Hippocampal formation (tissue), 2 donors: ENCODE measurements at places on chromosomes 2 and 18.
A peak's percentile ranks its signal among the peaks of the same experiment; 100 is the strongest.

GRCh38 chr2:197426723-197427603, 7.9 kb downstream of the SF3B1 start:
- DNase-seq = no peak

DNA sequence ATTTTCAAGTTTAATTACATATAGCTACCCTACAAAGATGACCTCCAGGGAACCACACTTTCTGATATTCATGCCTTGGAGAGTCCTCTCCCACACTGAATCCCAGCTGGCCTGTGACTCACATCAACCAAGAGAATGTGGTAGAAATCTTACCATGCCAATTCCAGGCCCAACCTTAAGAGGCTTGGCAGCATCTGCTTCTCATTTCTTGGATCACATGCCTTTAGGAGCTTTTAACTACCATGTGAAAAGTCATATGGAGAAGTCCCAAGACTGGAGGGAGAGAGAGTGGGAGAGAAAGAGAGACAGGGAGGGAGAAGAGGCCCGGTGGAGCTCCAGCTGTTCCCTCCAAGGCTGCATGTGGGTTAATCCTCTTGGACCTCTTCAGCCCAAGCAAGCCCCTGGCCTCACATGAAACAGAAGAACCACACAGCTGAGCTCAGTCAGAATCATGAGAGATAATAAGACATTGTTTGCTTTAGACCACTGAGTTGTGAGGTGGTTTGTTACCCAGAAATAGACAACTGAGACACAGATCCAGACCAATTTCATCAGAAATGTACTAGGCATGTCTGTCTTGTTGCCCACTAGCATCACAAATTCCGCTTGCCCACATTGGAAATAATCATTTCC, 190.7 kb downstream of the MTCL1 start:
- no peak for DNase-seq

DNA sequence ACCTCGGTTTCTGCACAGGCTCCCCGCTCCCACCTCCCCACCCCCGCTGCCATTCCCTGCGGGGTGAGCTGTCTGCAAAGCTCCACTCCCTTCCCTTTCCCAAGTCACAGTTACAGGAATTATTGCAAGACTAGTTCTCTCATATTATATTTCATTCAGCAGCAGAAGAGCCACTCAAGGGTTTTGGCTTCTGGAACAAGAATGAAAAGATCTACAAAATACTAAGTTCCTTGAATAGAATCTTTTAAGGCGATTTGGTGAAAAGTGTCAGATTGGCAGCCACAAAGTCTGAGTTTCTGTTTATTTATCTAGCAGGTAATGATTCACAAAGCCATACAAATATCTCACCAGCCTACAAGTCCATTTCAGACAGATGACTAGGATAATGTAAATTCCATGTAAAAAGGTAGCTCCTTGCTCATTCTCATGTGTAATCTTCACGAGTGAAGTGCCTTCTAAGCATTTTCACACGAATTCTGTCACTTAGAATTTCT, 221.9 kb upstream of the RBBP8 start:
- no peak for DNase-seq

- no peak for DNase-seq
Observed at GRCh38 chr18:41873730-41874129, 81.3 kb upstream of the PIK3C3 start.

DNA sequence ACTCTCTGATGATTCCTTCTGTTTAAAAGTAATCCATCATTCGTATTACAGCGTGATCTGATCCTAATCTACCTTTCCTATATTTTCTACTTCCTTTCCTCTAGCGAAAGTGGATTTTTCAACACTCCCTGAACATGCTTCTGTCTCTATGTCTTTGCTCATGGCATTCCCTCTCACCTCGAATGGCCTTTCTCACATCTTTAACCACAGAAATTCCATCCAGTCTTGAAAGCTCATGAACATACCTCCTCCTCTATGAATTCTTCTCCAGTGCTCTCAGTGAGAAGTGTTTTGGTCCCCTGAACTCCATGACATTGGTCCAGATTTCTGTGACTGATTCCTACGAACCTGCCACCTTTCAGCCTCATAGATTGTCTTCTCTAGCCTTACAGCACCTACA, 323.2 kb downstream of the RAD51AP2 start:
- no peak for DNase-seq

DNA sequence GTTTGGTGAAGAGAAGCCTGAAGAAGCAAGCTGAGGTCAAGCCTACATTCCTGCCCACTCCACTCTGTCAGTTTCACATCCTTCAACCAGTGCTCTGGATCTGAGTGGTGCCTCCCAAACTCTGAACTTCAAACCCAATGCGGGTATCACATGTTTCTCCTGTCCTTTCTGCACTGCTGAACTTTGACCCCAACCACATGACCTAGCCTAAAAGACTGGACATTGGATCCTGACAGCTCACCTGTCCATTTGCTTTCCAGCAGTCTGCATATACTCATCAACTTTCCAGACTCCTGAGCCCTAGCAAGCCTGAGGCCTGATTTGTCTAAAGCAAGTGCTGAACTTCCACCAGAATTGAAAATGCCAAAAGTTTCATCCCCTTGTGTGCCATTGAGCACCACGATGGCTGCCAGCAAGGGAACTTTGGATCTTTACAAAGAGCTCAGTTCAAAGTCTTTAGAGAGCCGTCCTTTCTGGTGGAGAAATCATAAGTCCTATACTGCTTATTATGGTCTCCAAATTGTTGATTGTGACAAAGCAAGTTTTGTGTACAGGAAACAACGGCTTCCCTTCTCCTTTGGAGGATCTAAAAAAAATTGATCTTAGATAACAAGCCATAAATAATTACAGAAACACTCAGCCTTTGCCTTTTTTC, 37.6 kb upstream of the ITGA6 start:
- no peak for DNase-seq

DNA sequence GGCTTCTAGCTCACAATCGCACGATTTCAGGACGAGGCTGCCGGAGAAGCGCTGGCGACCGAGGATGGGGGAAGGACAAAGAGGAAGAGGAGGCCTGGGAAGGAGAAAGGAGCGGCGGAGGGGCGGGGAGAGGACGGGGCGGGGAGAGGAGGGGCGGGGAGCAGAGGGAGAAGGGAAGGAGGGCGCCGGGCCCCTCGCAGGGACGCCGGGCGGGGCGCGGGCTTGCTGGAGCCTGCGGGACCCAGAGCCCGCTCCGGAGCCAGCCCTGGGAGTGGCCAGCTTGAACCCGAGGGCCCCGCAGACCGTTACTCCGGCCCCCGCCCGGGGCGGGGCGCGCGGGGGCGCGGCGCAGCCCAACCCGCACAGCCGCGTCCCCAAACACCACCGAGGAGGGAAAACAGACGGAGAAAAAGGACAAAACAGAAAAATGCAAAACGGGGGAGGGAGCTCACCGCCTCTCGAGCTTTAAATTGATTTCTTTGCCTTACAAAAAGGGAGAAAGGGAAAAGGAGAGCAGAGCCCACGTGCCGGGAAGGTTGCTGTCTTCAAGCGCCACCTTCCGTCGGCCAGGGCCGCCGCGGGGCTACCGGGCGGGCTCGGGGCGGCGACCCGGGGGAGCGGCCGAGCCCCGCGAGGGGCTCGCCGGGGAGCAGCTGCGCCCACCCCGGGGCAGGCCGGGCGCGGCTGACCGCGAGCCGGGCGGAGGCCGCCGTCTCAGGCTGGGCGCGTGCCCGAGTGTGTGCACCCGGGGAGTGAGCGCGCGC, 781 bp upstream of the SOX11 start:
- DNase-seq = no peak

DNA sequence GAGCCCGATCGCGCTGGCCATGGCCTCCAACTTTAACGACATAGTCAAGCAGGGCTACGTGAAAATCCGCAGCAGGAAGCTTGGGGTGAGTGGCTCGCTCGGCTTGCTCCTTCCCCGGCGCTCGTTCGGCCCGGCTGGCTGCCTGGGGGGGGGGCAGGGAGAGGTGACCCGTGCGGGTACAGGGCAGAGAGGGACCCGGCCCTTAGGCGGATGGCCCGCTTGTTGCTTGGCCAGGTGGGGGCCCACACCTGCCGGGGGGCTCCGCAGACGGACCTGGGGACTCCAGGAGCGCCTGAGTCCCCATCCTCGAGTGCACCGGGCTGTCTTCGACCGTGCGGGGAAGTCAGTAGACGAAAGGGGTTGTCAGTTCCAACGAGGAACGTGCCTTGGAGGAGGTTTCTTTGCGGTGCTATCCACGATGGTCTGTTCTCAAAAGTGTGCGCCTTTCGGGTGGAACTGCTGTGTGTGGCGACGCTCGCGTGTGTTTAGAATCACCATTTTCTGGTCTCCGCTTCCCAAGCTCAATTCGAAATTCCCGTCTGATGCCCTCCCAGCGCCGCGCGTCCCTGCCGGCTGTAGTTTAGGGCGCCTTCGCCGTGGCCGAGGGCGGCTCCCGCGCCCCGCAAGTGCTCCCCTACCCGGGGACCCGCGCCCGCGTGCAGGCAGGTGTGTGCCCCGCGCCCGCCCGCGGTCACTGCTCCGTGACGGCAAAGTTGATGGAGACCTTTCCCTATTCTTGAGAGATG, 711 bp downstream of the DOK6 start:
- DNase-seq = peak; percentile 11

DNA sequence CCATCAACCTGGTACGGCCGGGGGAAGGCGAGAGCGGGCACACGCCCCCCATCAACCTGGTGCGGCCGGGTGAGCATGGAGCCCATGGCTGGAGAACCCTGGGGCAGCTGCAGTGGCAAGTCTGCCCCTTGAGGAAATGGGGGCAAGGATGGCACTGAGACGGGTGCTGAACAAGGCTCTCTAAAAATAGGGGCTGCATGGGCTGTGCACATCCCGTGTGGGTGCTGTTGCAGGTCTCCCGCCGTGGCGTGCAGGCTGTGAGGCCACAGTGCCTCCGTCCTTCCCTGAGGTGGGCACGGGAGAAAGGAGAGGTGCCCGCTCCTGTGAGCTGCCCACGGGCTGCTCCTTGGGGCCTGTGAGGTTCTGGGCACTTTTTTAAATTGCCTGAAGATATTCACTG, 99.2 kb downstream of the NFATC1 start:
- no peak for DNase-seq

DNA sequence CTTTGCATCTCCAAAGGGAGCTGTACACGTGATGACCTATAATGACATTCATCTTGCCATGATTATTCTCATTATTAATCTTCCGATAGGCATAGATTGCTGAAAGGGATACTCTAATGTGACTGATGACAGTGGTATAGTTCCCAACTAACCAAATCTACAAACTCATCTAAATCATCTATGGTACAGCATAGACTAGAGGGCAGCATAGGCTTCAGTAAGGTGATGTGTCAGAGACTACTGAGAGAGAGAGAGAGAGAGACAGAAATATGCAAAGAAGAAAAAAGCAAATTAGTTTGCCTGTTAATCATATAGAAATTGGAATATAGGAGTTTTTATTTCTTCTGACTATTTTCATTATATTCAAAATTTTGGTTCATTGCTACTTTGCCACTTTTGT, 89.3 kb downstream of the CSRNP3 start:
- no peak for DNase-seq

- no peak for DNase-seq
Observed at GRCh38 chr2:99850084-99850710, 292.2 kb downstream of the AFF3 start.

DNA sequence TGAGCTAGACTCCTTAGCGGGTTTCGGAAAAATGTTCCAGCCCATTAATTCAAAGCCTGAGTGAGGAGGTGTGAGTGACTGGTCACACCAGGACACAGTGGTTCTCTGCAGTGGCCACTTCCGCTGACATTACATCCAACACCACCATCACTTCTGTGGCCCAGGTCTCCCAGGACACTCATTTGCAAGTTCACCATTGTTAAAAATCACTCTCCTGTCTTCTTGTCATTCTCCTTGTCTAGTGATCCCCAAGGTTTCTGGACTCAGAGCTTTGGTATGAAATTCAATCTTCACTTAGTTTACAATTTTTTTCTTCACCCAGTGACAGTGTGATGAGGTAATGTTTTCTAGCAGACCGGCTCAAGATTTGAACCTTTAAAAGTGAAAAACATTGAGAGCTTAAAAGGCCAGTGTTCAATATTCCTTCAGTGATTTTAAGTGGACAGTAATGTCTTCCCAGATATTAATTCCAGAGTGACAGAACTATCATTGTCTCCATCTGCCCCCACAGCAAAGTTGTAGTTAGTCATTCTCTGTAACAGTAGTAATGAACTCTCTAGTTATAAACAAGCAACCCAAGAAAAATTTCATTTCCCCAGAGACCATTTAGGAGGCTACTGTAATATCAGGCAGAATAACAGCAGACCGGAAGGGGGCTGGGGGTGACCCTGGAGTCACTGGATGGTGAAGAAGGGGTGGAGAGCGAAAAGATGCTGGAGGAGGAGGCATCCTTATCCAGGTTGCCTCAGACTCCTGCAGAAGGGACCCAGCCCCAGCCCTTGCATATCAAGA, 164.9 kb downstream of the GFPT1 start:
- DNase-seq = no peak

DNA sequence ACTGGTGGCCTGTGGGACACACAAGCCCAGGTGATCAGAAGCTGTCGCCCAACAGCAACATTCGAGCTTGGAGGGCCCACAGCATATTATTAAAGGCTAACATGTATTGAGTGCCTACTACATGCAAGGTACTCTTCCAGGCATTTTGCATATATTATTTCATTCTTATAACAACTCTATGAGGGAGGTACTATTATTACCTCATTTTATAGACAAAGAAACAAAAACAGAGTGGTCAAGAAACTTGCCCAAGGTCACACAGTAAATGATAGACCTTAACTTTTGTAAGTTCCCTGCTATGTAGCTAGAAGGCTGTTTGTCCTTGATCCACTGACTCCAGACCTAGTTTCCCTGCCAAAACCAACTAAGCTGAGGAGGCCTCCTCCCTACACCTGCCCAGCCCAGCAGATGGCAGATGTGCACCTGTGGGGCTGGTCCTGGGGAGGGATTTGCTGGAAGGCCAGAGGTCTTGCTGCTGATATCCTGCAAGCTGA, 35.7 kb downstream of the KANSL3 start:
- DNase-seq = no peak

GRCh38 chr2:217588266-217588665, 414.5 kb downstream of the TNS1 start:
- DNase-seq = no peak

GRCh38 chr2:122804494-122804893, 1049.0 kb downstream of the TSN start:
- DNase-seq = no peak
